ENCODE measurements at places on chromosomes 1 and 21. TPM values are rescaled to one million over a fixed set of nuclear protein-coding genes. Genes with fewer than 3 reads are reported as not detected.

GRCh38 chr1:21362096-21362495 lies 71.8 kb upstream of the ECE1 start:
- DNase-seq = no peak

- DNase-seq = no peak
These were observed at the start of gene SFN for GRCh38 chr1:26862781-26863684. Gene SFN, plus strand, starts transcription at chr1:26863149. Its CDS starts 64 bp downstream, at chr1:26863213.

- peak; percentile 49 for DNase-seq
These were observed 1.8 kb downstream of the ATP2B4 start for GRCh38 chr1:203628201-203629015.

DNA sequence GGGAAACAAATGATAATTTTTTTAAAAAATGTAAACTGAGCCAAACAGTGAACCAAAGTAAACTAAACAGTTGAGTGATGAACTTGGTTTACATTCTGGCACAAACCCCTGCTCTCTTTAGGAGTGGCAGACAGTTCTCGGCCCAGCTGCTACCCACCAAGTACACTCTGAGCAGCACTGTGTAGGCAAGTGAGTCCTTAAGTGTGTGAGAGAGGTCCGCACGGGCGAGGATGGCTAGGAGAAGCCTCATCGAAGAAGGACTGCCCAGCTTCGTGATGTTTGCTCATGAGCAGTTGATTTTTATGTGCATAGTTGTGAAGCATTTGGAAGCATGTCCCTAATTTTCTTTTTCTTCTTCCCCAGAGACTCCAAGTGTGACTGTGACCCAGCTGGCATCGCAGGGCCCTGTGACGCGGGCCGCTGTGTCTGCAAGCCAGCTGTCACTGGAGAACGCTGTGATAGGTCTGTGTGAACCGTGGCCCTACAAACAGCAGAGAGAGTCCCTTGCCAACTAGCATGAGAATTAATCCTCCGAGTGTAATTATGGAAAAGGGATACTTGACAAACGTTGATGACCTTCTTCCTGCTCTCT lies 32.1 kb downstream of the LAMC2 start:
- DNase-seq = peak; percentile 65

- DNase-seq = no peak
These were observed 3.0 kb downstream of the HLX start for GRCh38 chr1:220882061-220882891.

GRCh38 chr1:59674595-59674994 lies 140.2 kb upstream of the HOOK1 start:
- DNase-seq = no peak

DNA sequence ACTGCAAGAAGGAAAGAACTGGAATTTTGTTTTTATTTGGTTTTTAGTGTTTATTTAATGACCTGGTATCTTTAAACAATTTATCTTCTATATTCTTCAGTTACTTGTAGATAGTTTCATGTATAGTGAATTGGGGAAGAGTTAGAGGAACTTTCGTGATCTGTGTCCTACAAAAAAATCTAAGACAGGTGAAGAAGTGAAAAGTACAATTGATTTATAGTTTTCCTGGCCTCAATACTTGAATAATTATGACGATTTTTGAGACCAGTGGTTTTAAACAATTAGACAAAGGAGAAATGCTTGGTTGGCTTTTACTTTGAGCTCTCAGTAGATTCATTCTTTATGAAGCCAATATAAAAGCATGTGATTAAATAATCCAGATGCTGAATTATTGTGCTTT lies 7.5 kb downstream of the MIER1 start:
- DNase-seq = no peak

DNA sequence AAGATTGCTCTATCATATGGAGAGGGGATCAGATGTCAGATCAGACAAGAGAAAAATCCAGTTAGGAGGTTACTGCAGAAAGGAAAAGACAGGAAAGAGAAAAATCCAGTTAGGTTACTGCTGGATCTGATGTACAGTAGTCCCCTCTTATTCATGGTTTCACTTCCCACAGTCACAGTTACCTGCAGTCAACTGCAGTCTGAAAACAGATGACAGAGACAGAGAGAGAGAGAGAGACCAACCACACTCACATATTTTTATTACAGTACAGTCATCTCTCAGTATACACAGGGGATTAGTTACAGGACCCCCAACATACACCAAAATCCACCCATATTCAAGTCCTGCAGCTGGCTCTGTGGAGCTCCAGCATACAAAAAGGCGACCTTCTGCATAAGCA lies 29.3 kb downstream of the NUP133 start:
- no peak for DNase-seq

The MX2 gene
- not detected for total RNA-seq

The HOOK1 gene
- total RNA-seq = 0.20 TPM

The CD1E gene
- 0.34 TPM for total RNA-seq
